ENCODE measurements at places on chromosomes 12 and 14.

GRCh38 chr14:104976198-104977007 lies 1.8 kb downstream of the AHNAK2 start:
- peak; percentile 88 for DNase-seq

GRCh38 chr14:100165376-100165775 lies 5.9 kb upstream of the DEGS2 start:
- DNase-seq = no peak

- DNase-seq = peak; percentile 24
These were observed 34.8 kb downstream of the DIO3 start for GRCh38 chr14:101595887-101596721.

GRCh38 chr12:6335451-6336078 lies 6.3 kb downstream of the TNFRSF1A start:
- peak; percentile 76 for DNase-seq

DNA sequence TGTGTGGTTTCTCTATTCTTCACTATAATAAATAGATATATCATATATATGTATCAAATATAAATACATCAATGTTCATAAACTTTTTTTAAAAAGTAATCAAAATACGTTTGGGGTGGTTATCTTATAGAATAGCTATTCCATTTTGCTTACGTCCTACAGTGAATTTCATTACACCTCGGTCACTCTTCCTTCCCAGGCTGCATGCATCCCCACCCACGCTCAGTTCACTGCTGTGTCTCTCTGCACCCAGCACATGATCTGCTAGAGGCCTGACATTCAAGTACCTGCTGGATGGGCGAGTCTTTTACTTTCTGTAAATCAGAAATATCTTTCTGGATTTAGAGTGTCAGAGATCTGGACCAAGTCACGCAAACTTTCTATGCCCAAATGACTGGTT lies 3.6 kb downstream of the STX2 start:
- DNase-seq = no peak

GRCh38 chr12:89325495-89325894 lies 26.8 kb downstream of the DUSP6 start:
- no peak for DNase-seq

DNA sequence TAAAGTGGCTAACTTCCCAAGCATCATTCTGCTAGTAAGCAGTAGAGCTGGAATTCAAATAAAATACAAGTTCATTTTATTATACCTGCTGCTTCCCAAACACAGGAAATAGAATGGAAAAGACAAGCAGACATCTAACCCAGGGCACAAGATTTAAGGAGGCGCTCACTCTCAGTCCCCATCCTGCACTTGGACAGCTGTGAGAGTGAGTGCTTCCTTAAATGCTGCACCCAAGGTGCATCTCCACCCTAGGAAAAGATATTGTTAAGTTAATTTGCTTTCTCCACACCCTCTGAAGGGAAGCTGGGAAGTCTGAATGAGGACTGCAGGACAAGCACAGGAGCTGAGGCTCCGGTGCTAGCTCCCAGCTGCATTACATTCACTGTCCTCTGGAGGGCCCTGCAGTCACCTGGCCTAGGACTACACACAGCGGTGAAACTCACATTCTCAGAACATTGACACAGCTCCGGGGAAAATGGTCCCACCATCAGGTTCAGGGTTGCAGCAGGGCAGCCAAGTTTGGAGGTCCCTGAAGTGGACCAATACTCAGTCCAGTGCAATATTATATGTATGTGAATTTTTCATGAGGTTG lies 14.2 kb downstream of the HEBP1 start:
- DNase-seq = no peak

DNA sequence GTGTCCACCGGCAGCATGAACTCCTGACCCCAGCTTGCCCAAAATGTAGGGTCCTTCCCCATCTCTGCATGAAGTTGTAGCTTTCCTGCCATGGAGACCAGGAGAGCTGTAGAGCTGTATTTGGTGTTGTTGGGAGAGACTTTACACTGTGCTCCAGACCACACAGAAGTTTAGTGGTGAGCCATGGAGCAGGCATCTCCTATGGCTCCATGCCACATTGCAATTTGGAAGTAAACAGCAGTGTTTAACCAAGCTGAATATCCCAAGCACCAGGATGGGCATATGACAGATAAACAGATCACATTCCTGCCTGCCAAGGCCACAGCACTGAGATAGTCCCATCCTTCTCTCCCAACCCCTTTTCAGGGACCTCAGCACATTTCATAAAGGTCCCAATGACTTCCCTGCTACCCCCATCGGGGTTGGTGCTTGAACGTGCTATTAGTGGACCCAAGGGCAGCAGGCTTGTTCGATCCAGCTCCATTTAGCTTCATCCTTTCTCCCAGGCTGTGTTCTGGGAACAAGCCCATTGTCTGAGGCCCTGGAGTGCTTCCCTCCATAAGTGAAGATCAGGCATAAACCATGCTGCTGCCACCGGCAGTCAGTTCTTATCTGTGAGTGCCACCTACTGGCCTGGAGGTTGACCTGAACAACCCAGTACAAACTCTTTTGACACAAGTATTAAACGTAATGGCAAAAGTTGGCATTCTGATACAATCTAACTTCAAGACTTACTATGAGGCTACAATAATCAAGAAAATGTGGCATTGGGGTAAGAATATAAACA lies 172.3 kb upstream of the ATXN7L3B start:
- DNase-seq = no peak

GRCh38 chr14:60904381-60904780 lies 76.5 kb downstream of the TRMT5 start:
- DNase-seq = no peak

DNA sequence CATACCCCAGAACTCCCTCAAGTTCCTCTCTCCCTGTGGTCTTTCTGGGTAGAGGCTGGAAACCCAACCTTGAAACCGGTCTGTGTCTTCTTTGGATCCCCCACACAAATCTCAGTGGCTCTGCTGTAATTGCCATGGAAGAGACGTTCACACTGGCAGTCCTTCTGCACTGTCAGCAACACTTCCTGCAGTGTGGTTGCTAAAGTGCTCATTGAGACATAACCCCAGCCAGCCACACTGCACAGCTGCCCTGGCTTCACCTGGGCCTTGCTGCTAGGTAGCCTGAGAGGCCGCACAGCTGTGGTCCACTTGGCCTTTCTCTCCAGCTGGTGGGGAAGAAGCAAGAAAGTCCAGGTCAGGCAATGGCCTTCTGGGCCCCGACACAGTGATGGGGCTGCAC lies 2.4 kb downstream of the GZMH start:
- no peak for DNase-seq

DNA sequence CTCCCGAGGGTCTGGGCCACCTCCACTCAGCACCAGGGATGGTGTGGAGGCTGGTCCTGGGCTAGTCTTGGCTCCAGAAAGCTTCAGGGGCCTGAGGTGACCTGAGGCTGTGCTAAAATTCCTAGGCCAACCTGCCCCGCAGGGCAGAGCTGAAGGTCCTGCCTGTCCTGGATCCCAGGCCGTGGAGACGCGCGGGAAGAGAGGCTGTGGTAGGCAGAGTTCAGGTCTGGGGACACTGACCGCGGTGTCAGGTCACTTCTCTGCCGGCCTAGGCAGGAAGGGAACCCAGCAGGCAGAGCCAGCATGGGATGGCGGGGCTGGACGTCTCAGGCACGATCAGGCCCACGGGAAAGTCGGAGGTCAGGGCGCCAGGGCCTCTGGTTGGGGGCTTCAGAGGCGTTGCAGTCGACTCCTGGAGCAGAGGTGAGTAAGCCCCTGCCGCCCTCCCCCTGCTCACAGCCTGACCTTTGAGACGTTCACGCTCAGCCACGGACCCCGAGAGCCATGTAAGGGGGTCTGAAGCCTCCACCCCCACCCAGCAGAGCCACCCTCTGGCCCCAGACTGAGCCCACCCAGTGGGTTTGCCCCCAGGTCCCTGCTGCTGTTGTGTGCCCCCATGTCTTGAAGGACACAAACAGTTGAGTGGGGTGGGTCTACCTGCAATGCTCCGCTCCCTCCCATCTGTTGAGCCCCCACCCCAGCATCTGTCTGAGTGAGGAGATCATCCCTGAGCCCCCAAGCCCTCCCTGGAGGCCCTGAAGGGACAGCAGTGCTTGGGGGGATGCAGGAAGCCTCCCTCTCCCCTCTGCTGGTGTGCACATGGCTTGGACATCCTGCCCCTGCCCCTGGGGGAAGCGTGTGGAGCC lies 142.7 kb downstream of the KIF26A start:
- DNase-seq = no peak

- DNase-seq = no peak
These were observed 36.2 kb upstream of the FERMT2 start for GRCh38 chr14:52987042-52987441.

- DNase-seq = no peak
These were observed 141.8 kb downstream of the MYRFL start for GRCh38 chr12:69966839-69967238.

- DNase-seq = no peak
These were observed 75.0 kb downstream of the PRMT8 start for GRCh38 chr12:3565985-3566384.

- peak; percentile 73 for DNase-seq
These were observed at the start of gene SOS2 for GRCh38 chr14:50231475-50232275. SOS2 (minus strand) TSS chr14:50231578; CDS start chr14:50231283, 295 bp downstream.

GRCh38 chr14:69518289-69519101 lies 34.0 kb downstream of the PLEKHD1 start:
- DNase-seq = no peak

- DNase-seq = no peak
These were observed 408.9 kb upstream of the FBXO33 start for GRCh38 chr14:39841088-39841487.

DNA sequence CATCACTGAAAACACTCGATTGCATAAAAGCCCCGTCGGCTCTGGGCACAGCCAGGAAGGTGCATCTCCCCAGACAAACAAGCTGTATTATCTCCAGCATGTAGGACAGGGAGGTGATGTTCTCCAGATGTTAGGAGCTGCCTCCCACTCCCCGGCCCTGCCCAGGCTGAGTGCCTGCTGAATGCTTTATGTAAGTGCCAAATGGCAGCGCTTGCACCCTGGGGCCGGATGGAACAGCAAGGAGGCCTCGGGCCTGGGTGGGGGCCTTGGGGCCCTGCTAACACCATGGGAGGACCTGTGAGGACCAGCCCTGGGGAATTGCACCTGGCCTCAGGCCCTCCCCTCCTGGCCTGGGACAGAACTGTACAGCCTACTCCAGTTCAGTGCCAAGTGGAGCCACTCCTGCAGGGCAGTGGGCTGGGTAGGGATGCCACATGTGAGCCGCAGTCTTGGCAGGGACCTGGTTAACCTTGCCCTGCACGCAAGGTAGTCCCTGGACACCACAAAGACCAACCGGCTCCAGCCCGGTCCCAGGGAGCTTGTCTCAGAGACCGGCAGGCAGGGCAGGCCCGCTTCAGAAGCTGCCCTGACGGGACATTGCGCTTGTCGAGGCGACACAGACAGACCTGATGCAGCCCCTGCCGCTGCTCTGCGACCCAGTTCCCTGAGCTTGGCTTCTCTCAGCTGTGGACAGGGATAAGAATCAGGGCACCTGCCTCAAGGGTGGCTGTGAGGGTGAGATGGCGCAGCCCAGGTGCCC lies 35.3 kb upstream of the PPP1R13B start:
- no peak for DNase-seq

- no peak for DNase-seq
These were observed 9.2 kb upstream of the KRT73 start for GRCh38 chr12:52627395-52628110.

- no peak for DNase-seq
These were observed 33.4 kb downstream of the TBC1D15 start for GRCh38 chr12:71872972-71873371.

- no peak for DNase-seq
These were observed 87.9 kb upstream of the MDGA2 start for GRCh38 chr14:47763188-47763854.

DNA sequence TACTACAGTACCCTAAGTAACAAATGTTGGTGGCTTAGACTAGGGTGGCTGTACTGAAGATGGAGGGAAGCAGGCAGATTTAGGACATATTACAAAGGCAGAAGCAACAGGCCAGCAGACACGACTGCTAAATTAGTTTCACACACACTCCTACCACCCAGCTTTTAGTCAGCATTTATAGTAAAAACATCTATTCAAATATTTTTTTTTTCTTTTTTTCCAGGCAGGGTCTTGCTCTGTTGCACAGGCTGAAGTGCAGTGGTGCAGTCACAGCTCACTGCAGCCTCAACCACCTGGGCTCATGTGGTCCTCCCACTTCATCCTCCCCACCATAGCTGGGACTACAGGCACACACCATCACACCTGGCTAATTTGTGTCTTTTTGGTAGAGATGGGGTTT lies 72.9 kb downstream of the CDK17 start:
- no peak for DNase-seq

- DNase-seq = no peak
These were observed 42.9 kb upstream of the FAM222A start for GRCh38 chr12:109670731-109671130.
